ENCODE measurements at places on chromosomes 1 and 21. TPM values are rescaled to one million over a fixed set of nuclear protein-coding genes. Genes with fewer than 3 reads are reported as not detected.

- no peak overlapping the region for H3K27ac ChIP-seq
- peaks cover 22% of the 10 kb centered on the region for H3K4me1 ChIP-seq
- no peaks in the 10 kb centered on the region for H3K36me3 ChIP-seq
- no peak for DNase-seq
- no peak overlapping the region for H3K4me3 ChIP-seq
- H3K27me3 ChIP-seq = no peaks in the 10 kb centered on the region
Observed at GRCh38 chr1:8035289-8035688, 9.2 kb upstream of the ERRFI1 start.

DNA sequence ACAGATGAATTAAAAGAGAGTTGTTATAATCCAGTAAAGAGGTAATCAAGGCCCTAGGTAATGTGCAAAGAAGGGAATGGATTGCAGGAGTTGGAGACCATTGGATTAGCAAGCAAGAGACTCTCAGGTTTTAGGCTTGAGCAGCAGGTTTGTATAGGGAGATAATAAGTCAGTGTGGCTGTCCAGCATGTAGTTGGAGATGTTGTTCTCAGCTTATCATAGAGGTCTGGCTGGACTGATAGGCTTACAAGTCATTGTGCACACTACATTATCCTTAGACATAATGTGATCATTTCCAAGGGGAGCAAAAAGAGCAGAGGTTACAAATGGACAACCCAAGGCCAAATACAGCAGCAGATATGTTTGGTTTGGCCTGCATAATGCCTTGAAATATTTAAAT lies 45.9 kb upstream of the SAMD13 start:
- no peak overlapping the region for H3K27ac ChIP-seq
- peaks cover 11% of the 10 kb centered on the region for H3K4me1 ChIP-seq
- H3K36me3 ChIP-seq = no peaks in the 10 kb centered on the region
- no peaks in the 10 kb centered on the region for H3K27me3 ChIP-seq
- no peak for DNase-seq
- no peak overlapping the region for H3K4me3 ChIP-seq

GRCh38 chr1:65260851-65261473 lies 48.4 kb upstream of the DNAJC6 start:
- no peaks in the 10 kb centered on the region for H3K36me3 ChIP-seq
- H3K27ac ChIP-seq = no peak overlapping the region
- no peak overlapping the region for H3K4me3 ChIP-seq
- peaks cover 19% of the 10 kb centered on the region for H3K4me1 ChIP-seq
- H3K27me3 ChIP-seq = peaks cover 4% of the 10 kb centered on the region

DNA sequence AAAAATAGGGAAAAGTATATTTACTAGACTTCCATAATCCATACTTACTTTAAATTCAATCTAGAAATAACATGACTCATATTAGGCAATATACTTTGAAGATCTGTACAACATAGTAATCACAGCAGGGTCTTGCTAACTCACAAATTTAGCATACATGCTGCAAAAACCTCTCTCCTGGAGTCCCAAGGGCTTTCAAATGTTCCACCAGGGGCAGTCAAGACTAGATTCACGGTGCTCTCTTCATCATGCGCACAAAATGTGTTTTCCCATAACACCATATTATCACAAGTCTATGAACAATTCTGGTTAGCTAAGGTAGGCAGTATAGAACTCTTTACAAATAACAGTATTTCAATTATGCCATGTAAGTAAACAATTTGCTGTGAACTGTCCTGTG lies 45.8 kb downstream of the SSX2IP start:
- no peaks in the 10 kb centered on the region for H3K4me1 ChIP-seq
- H3K4me3 ChIP-seq = no peak overlapping the region
- no peak for DNase-seq
- no peaks in the 10 kb centered on the region for H3K36me3 ChIP-seq
- H3K27me3 ChIP-seq = no peaks in the 10 kb centered on the region

- no peaks in the 10 kb centered on the region for H3K36me3 ChIP-seq
- peaks cover 6% of the 10 kb centered on the region for H3K4me1 ChIP-seq
- no peak overlapping the region for H3K4me3 ChIP-seq
- no peaks in the 10 kb centered on the region for H3K27me3 ChIP-seq
Observed at GRCh38 chr1:66489972-66490601, 43.9 kb upstream of the SGIP1 start.

DNA sequence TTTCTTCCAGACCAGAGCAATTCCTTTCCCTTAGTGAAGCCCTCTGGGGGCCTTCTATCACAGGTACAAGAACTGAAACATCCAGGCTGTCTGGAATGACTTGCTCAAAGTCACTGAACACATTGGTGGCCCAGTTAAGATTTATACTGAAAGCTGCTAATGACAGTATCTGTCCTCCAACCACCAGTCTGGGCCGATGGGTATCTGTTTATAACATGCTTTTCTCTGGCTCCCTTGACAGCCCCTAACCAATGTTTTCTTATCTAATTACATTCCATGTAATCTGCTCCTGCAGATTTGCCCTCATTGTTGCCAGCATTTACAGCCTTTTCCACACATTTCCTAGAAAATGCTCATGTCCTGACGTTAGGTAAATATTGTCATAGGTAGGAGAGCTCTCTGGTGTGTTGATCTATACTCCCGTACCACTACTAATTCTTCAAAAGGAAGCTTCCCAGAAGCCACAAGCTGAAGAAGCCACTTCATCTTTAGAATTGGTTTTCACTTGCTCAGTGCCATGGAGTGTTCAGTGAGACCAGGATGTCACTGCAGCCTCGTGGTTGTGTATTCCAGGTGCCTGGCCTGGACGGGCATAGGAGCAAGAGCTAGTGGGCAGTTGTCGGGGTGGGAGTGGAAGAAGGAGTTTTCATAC lies 163.9 kb downstream of the TSEN15 start:
- H3K4me3 ChIP-seq = no peak overlapping the region
- H3K27ac ChIP-seq = no peak overlapping the region
- peaks cover 7% of the 10 kb centered on the region for H3K4me1 ChIP-seq

GRCh38 chr1:241817331-241817792 lies 30.6 kb upstream of the EXO1 start:
- DNase-seq = no peak
- H3K27me3 ChIP-seq = no peaks in the 10 kb centered on the region
- H3K36me3 ChIP-seq = no peaks in the 10 kb centered on the region
- H3K4me3 ChIP-seq = no peak overlapping the region

Gene FAM110D
- 17.9 TPM for total RNA-seq

DNA sequence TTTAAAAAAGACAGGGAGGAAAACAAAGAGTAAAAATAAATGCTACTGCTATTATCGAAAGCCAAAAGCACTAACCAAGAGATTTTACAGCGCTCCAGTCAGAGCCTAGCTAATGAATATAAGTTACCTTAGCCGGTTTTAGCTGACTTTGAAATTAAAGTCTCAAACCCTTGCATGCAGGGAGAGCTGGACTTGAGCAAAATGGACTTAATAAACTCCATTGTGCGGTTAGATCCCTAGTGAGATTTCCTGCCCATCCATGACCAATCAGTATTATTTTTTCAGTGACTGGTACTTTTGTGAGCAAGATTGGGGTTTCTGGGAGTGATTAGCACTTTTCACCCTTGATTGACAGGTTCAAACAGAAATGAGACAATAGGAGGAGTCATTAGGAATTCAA lies 333.4 kb upstream of the ADGRL2 start:
- no peaks in the 10 kb centered on the region for H3K36me3 ChIP-seq
- DNase-seq = no peak
- no peaks in the 10 kb centered on the region for H3K4me1 ChIP-seq
- no peak overlapping the region for H3K27ac ChIP-seq
- no peak overlapping the region for H3K4me3 ChIP-seq
- H3K27me3 ChIP-seq = no peaks in the 10 kb centered on the region
